Ammon's horn (tissue), 1 donor: ENCODE measurements at places on chromosomes 7 and 10.

GRCh38 chr7:139718859-139719258, 58.9 kb downstream of the HIPK2 start:
- no peak for DNase-seq

- DNase-seq, result no peak
These were observed 9.2 kb downstream of the NEBL start for GRCh38 chr10:20887706-20888555.

DNA sequence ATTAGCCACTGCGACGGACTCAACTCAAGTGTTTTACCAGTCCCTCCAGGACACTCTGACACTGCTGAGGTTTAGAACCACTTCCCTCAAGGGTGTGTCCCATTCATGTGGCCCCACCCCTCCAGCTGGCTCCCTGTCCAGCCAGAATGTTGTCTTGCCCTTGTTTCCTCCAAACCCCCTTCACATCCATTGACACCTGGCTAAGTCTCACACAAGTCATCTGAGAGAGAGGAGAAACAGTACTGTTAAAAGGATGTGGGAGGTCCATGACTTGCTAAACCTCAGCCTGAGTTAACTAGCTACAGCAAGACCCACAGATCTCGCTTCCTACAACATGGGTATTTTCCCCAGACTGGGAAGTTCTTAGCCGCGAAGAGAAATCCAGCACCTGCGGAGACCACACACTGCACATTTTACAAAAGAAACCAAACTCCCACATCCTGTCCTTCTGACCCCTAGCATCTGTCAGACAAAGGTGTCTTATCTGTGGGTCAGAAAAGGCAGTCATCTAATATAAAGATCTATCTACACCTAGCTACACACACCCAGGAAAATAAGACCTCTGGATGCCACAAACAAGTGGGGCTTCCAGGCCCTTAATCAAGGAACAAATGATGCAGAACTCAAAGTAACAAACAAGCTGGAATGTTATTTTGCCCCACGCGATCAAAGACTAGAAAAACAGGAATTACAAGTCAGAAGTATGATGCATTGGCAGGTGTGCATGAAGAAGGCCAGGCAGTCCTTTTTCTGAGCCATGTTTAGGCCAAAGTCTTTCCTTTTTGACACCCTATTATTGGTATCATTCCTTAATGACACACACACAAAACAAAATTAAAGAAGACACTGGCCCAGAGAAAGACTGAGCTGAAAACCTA, 13.9 kb downstream of the OSBPL3 start:
- DNase-seq, result no peak

DNA sequence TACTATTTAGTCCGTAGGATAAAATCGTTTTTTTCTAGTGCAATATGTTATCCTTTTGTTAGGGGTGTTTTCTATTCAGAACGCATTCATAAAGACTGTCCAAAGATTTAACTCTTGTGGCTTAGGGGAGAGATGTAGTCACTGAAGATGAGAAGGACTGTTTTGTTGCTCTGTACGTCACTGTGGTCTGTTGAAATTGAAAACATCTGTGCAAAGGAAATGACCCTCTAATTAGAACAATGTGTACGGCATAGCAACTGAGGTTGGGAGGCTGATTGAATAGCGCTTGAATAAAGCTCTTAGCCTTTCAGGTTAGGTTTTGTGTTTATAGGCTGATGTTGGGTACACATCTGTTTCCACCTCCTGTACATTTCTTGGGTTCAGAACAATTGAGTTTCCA, 453.4 kb upstream of the AKR1E2 start:
- DNase-seq, result no peak

DNA sequence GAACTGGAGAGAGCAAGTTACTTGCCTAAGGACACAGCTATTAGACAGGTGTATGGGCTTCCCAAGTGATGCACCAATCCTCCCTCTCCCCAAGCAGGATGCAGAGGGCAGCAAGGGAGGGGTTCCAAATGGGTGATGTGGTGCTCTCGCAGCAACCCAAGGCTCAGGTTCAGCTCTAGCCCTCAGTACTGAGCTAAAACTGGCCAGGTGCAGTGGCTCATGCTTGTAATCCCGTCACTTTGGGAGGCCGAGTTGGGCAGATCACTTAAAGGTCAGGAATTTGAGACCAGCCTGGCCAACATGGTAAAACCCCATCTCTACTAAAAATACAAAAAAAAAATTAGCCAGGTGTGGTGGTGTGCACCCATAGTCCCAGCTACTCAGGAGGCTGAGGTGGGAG, 40.7 kb downstream of the GPRIN2 start:
- DNase-seq, result no peak

- no peak for DNase-seq
These were observed 55.6 kb upstream of the SHH start for GRCh38 chr7:155867734-155868400.

DNA sequence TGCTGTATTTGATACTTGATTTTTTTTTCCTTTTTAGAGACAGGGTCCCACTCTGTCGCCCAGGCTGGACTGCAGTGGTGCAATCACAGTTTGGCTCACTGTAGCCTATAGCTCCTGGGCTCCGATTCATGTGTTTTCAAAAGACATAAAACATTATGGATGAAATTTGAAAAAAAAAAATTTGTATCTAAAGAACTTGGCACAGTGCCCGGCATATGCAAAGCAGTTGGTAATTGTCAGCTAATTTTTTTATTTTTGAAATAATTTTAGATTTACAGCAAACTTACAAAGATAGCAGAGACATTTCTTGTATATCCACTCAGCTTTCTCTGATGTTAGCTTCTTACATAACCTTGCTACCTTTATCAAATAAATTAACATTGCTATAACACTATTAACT, 20.3 kb upstream of the SAMD8 start:
- no peak for DNase-seq

DNA sequence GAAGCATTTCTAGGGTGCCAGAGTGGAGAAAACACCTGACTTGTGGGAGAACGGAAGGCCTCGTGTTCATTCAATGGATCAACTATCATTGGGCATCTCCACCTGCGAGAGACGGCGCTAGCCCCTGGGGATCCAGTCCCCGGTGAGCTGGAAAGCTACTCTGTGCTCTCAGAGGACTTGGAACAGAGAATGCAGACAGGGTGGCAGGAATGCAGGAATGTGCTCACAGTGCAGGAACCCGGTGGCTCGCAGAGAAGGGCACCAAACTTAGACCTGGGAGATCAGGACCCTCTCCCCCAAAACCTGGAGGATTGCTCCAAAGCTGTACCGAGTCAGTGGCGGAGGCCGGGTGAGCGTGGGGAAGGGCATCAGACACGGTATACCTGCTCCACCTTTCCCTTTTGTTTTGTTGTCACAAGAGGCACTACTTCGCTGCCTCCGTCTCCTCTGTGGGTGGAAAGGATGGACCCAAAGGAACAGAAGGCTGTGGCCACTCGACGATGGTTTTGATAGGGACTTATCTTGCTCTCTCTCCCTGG, 569.0 kb upstream of the C7orf33 start:
- no peak for DNase-seq

GRCh38 chr10:79296431-79296830, 50.8 kb upstream of the PPIF start:
- DNase-seq, result no peak

- DNase-seq, result peak; percentile 10
These were observed 1118.9 kb upstream of the CELF2 start for GRCh38 chr10:9898633-9899395.

GRCh38 chr7:75948179-75948578, 33.2 kb downstream of the POR start:
- DNase-seq, result no peak

GRCh38 chr7:103504505-103505135, 58.6 kb upstream of the SLC26A5 start:
- no peak for DNase-seq

DNA sequence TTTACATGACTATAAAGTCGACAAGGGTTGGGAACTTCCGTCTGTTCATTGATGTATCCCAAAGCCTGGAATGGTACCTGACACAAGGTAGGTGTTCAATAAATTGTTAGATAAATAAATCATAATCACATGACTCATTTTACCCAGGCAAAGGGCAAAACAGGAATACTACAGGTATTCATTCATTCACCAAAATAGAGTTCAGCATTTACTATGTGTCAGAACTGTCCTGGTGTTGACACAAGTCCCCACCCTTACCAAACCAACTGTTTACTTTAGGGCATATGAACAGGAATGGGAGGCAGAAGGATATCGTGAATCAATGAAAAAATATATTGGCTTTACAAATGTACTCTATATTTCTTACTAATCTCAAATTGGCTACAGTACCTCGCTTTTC, 666 bp upstream of the YAE1 start:
- DNase-seq, result no peak

GRCh38 chr7:50347693-50348092, 43.2 kb downstream of the IKZF1 start:
- no peak for DNase-seq

DNA sequence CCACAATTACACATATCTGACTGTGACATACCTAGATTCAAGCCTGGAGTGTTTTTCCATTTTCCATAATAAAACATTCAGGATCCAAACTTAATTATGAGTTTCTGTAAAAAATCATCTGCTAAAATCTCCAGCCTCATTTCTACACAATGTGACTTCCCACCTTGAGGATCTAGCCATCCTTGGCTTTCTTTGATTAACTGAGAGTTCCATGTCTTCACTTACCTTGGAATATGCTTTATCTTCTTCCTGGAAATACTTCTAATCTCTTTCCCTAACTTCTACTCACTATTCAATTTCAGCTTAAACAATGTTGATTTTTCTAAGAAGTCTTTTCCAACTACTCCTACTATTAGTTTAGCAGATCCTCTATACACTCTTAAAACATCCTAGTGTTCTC, 16.5 kb upstream of the GIMAP2 start:
- DNase-seq, result no peak

DNA sequence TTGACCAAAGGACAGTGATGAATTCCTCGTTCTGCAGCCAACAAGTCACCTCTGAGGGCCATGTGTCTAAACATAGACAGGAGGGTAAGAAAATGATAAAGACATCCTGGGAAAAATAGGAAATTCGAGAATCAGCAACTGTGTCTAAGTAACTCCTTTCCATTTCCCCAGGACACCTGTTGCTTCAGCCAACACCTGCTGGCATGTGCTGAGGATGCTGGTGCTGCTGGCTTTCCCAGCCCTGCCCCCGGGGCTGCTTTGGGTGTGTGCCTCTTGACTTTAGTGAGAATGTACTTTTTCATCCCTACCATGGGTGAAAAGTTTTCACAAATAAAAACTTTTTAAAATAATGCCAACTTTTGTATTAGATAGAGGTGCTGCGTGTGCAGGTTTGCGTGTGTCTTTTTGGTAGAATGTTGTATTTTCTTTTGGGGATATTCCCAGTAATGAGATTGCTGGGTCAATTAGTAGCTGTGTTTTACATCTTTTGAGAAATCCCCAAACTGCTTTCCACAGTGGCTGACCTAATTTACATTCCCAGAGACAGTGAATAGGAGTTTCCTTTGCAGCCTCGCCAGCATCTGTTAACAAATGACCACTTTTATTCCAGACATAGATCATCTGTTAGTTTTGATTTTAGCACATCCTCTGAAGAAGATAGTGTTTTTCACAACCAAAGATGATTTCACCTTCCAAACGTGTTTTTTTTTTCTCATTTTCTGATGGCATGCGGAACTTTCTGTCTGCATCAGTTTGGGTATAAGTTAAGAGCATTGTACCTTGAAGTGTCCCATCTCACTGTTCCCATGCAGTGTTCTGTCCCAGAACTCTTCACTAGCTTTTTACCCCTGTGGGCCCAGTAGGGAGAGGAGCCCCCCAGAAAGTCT, 104.2 kb upstream of the ACBD5 start:
- DNase-seq, result no peak

GRCh38 chr10:118720685-118721538, 33.9 kb downstream of the CACUL1 start:
- peak; percentile 66 for DNase-seq

GRCh38 chr7:98669329-98670000, 52.4 kb downstream of the NPTX2 start:
- no peak for DNase-seq

DNA sequence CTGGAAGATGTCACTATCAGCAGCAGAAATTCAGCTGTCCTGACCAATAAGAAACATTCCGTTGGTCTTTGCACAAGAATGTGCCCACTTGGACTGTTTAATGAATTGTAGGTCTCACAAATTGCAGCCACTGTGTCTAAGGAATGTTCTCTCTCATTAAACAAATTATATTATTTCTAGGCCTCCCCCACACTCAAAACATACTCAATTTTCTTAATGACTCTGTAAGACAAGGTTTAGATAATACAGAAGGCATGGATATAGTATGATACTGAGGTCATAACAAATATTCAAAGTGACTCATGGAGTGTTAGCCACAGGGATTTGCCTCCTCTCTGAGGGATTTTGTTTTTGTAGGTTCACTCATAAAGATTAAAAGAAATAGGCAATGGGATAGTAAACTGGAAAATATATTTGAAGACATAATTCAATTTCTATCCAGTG, 197.5 kb downstream of the PTN start:
- no peak for DNase-seq

DNA sequence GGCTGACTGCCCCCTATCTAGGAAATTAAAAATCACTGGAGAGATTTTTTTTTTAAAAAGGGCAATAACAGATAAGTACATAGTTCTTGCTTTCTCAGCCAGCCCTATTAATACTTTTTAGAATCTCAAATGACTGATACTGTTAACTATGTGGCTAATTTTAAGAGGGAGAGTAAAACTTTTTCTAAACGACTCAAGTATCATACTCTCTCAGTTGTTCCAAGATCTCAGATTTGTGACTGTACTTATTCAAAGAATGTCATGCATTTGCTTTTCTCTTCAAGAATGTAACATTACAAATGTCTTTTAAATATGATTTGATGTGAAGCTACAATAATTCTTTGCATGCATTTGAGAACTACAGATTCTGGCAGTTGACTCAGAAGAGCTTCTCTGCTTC, 55.4 kb upstream of the RAB11FIP2 start:
- DNase-seq, result no peak

GRCh38 chr7:29332042-29332811, 137.7 kb downstream of the CHN2 start:
- no peak for DNase-seq

- DNase-seq, result no peak
These were observed 394.8 kb upstream of the IGFBP3 start for GRCh38 chr7:46315891-46316290.

- no peak for DNase-seq
These were observed 65.1 kb upstream of the ITGA8 start for GRCh38 chr10:15784662-15785300.

GRCh38 chr10:132402781-132403241, 5.8 kb downstream of the PWWP2B start:
- DNase-seq, result no peak

- DNase-seq, result no peak
These were observed 171.1 kb downstream of the FAM107B start for GRCh38 chr10:14603534-14604102.

GRCh38 chr10:88459530-88459929, 123.6 kb downstream of the RNLS start:
- no peak for DNase-seq

- no peak for DNase-seq
These were observed 27.7 kb downstream of the ZNF775 start for GRCh38 chr7:150406567-150407421.
